ENCODE measurements at places on chromosomes 7 and 10. TPM values are rescaled to one million over a fixed set of nuclear protein-coding genes. Genes with fewer than 3 reads are reported as not detected.

Gene FOXP2
- 107 TPM for total RNA-seq

Gene SNX8
- total RNA-seq = 10.3 TPM

Gene GSAP
- 15.1 TPM for total RNA-seq

Gene WEE2
- not detected for total RNA-seq

DNA sequence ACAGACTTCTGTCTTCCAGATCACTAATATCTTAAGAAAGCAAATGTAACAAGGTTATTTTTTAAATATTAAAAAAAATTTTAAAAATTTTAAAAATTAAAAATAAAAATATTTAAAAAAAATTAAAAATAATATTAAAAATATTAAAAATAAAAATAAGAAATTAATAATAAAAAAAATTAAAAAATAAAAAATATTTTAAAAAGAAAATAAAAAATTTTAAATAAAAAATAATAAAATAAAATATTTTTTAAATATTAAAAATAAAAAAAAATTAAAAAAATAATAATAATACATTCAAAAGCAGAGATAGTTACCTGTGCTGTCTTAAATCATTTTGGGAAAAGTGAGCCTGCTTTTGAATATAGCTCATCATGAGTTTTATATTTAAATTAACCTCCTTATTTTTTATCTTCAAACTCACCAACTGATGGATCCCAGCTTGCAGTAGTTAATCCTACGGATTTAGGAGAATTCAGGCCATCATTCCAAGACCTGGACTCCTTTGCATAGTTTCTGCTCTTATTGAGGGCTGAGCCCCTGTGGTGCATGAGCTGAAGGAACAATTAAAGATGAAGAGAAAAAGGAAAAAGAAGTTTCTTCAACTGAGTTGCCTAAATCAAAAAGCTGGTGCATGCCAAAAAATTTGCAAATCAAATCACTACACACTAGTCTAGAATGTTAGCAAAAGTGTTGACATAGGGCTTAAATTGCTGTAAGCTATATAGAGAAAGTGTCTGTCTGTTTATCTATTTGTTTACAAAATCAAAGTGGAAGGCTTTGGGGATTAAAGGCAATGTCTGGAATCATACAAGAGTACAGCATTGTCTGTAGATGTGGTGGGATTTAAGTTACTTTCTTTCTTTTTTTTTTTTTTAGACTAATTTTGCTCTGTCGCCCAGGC lies 50.5 kb upstream of the ZNF438 start:
- no peak for DNase-seq

- DNase-seq = no peak
Measured at GRCh38 chr7:73896454-73896853, 35.5 kb downstream of the TMEM270 start.

DNA sequence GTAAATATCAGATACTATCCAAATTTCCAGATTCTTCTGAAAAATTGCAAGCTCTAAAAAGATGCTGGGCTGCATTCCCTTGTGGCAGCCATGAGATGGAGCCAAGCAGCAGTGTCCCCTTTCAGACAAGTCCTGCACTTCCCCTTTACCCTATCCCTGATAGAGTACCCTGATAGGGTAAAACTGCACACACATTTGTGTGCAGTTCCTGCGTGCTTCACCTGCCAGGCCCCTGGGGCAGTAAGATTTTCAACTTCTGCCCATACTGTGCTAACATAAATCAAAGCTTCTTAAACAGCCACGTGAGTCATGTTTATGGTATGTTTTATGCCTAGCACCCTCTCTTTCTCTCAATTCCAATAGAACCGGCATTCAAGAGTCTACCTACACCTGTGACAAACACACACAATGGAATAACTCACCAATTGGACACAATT lies 52.2 kb downstream of the IFIT5 start:
- no peak for DNase-seq

DNA sequence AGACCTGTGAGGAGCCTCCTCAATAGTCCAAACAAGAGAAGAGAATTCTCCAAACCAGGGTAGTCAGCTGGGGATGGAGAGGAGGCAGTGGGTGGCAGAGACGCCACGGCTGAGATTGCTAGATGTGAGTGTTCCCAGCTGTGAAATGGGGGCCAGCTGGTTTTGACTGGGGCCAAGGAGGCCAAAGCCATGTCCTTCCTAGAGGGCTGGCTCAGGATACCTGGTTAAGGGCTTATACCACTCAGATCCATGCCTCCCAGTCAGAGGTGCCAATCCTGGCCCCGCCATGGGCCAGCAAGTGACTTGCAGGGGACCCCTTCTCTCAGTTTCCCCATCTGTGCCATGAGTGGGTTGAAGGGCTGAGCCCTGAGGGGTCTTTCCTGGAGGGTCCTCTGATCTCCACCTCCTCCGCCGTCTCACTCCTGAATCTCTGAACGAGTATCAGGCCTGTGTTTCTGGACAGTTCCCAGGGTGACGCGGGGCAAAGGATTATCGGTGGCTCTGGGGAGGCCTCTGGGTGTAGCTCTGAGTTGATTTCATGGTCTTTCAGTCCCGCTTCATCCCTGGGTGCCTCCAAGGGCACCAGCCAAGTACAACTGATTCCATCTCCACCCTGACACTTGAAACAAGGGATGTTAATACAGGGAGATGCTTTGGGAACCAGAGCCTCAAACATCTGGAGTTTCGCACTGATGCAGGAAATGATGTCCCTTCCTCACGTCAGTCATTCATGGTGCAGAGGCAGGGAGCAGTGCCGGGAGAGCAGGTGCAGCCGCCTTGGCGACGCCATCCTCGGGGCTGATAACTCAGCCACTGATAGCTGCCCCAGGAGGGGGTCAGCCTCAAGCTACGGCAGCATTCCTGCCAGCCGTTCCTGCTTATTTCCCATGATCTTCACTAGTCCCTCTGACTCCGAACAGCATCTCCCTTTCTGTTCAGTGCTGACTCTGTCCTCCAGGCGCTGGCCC lies 126.7 kb downstream of the RGS10 start:
- DNase-seq = no peak

DNA sequence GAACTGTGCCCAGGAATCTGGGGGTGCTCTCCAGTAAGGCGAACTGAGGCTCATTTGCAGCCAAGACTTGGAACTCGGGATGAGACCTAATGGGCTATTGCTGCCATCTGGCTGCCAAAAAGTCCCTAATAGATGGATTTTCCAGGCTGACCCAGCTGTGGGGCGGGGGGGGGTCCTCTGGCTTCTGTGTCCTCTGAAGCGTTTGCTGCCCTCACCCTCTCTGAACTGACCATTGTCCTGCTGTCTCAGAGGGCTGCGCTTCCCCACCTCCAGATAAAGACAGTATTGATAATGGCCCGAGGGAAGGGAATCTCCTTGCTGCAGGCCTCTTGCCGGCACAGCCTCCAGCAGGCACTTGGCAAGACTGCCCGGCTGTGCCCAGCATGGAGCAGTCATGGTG lies 46.6 kb downstream of the CLEC2L start:
- DNase-seq = no peak

- no peak for DNase-seq
Measured at GRCh38 chr10:112507046-112507445, 60.0 kb downstream of the VTI1A start.

DNA sequence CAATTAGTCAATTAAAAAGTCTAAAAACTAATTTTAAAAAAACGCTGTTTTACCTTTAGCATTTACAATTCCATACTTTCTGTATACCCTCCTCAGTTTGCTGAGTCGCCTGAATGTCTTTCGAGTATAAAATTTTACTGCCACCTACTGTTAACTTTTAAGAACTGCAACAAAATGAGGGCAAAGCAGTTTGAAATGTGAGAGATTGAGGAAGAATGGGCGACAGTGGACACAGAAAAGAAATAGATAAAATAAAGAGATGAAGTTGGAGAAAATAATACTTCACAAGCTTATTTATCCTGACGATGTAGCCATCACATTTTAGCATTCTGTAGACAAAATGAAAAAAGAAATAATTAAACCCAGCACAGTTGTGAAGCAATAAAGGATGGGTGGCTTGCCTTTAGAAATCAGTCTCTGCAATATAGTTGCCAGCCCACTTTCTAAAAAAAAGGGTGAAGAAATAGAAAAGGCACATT lies 110.8 kb upstream of the PTN start:
- no peak for DNase-seq

- no peak for DNase-seq
Measured at GRCh38 chr7:96067321-96067720, 254.6 kb downstream of the SLC25A13 start.

GRCh38 chr10:8898745-8899330 lies 844.4 kb downstream of the GATA3 start:
- no peak for DNase-seq

DNA sequence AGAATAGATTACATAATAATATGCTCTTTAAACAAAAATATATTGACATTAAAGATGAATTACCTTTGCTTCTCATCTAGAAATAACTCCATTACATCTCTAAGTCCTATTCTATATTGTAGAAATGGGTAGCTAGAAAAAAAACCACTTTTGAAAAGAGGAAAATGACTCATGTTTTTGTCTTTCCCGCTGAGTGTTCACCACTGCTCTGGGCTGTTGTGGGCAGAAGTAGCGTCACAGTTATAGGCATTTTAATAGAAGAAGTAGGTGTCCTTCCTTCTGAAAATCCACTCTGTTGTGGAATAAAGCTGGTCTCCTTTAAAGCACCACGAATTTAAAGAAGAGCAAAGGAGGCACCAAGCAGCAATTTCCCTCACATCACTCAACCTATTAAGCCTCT lies 117.6 kb upstream of the NFE2L3 start:
- no peak for DNase-seq

DNA sequence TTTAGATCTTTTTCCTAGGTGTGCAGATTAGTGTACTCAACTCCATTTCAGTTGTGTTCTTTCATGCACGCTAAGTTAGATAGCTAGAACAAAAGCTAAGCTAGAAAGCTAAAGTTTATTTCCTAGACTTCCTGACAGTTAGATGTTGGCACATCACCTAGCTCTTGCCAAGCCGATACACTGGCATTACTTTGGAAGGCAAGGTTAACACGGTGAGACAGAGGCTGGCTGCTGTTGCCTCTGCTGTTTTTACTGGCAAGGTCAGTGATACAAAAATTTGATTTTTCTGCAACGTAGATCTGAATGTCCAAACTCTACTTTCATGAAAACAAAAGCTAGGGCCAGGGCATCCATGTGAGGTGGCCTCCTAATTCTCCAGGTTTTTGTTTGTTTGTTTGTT lies 203.4 kb downstream of the IMMP2L start:
- no peak for DNase-seq

DNA sequence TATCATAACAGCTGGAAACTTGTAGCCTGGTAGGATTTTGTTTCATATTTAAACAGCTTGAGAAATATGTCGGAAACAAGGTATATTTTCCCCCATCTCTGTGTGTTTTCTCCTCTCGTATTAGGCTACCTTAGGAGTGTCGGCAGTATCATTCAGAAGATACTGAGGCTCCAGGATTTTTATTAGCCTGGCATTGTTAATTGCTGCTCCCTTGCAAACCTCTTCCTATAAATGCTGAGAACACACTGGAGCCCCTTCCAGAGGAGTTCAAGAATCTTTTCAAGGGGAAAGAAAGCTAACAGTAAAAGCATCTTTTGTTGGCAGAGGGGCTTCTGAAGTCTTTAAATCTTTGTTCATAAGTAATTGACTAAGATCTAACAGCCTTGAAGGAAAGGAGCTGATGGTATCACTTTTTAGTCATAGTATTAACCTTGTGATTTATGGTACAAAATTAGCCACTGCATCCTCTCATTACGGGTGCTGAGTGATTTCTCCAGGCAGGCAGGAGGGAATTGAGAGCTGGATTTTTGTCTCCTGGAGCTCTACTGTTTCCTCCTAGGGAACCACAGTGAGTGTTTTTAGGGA lies 998.7 kb downstream of the LRMDA start:
- DNase-seq = no peak

- no peak for DNase-seq
Measured at GRCh38 chr7:18753972-18754610, 258.5 kb downstream of the HDAC9 start.

DNA sequence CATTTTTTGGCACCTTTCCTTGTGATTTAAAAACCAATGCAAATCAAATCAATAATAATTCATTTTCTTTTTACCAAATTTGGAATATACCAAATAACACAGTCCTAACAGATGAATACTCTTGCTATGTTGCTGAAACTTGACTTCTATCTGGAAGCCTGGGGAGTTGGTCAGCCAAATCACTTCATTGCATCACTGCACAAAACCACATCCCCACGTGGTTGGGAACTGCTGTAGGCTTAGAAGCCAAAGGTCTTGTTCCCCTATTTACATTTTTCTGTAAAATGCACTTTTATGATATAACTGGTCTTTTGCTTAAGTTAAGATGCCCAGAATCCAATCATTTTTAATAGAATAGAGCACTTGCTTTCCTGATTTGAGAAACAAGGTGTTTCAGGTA lies 15.2 kb downstream of the GPR85 start:
- DNase-seq = no peak

GRCh38 chr7:105198223-105198622 lies 184.2 kb downstream of the KMT2E start:
- DNase-seq = no peak

- DNase-seq = no peak
Measured at GRCh38 chr7:112089551-112089950, 116.6 kb downstream of the DOCK4 start.

- DNase-seq = no peak
Measured at GRCh38 chr10:87827681-87828080, 9.7 kb upstream of the ATAD1 start.

DNA sequence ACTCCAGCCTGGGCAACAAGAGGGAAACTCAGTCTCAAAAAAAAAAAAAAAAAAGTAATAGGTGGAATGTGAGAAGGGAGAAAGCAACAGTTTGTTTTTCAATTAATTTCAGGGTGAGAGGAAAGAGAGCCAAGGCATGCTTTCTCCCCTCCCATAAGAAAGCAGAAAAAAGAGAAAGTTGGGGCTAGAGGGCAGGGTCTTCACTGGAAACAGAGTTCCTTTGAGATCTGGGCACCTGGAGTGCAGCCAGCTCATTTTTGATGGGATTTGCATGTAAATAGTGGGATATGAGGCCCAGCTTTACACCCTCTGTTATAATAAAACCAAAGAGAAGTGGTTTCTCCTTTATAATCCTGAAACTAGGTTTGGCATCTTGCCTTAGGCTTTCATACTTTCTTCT lies 13.8 kb upstream of the STOX1 start:
- no peak for DNase-seq

- peak; percentile 28 for DNase-seq
Measured at GRCh38 chr10:86343761-86344160, 22.8 kb downstream of the GRID1 start.

DNA sequence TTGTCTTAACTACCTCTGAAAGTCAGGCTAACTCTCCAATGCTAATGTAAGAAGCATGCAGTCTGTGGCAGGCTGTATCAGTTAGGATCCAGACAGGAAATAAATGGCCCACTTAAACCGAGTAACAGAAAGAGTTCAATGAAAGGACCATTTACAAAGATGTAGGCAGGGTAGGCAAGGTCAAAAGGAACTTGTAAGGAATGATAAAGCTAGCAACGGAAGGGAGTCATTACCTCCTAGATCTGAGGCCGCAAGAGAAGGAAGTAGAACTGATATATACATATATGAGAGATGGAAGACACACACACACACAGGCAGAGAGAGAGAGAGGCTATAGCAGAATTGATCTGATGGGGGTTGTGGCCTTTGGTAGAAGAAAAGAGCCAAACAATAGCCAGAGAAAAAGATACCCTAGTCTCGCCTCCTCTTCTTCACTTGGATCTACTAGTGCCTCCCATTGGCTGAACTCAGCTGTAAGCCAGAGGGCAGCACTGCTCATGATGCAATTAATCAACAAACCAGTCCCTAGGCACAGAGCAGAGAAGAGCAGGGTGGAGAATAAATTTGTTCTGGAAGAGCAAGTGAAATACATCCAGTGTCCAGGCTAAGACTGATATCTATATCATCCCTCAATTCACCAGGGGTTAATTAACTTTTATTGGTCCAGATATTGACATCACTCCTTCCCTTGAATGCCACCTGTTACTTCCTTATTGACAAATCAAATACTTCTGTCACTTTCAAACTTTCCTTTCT lies 91.2 kb downstream of the LSMEM1 start:
- DNase-seq = no peak

GRCh38 chr10:1402816-1403507 lies 334.4 kb downstream of the ADARB2 start:
- DNase-seq = no peak

Measured in sigmoid colon (tissue), 7 donors.